Right atrium auricular region (tissue), 2 donors: ENCODE measurements at places on chromosomes 11 and 22. TPM values are rescaled to one million over a fixed set of nuclear protein-coding genes. Genes with fewer than 3 reads are reported as not detected.

DNA sequence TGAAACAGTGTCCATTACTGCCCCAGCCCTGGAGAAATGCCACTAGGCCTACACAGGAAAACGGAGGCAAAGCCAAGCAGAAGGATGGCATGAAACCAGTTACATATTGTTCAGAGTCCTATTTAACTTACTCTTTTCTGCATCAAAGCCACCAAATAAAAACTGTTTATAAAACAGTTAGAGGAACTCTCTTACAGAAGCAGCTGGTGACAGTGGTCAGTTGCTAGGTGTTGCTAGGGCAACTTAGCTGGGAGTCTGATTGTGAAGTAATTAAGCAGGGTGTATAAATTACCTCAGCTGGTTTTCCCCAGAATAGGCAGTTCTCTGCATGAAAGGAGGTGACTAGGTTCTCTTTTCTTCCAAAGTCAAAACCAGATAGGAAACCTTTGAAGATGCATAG lies 115.6 kb upstream of the ZBED5 start:
- no peak for DNase-seq

DNA sequence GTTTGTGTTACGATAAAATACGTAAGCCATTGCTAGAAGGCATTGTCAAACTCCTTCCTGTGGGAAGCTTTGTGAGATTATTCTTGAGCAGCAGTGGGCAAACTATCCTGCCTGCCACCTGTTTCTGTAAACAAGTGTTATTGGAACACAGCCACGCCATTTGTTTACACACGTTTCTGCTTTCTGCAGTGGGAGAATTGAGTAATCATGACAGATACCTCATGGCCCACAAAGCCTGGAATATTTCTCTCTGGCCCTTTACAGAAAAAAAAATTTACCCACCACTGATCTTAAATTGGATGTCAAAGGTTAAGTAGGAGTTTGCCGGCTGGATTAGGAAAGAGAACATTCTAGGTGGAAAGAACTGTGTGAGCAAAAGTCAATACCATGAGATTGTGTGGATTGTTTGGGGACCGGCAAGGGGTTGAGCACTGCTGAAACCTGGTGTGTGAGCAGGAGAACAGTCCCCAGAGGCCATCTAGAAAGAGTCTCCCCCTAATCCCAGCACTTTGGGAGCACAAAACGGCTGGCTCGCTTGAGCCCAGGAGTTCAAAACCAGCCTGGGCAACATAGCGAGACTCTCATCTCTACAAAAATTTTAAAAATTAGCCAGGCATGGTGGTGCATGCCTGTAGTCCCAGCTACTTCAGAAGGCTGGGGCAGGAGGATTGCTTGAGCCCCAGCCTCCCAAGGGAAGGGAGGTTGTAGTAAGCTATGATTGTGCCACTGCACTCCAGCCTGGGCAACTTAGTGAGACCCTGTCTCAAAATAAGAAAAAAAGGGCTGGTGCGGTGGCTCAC lies 6.0 kb upstream of the PLA2G6 start:
- no peak for DNase-seq

DNA sequence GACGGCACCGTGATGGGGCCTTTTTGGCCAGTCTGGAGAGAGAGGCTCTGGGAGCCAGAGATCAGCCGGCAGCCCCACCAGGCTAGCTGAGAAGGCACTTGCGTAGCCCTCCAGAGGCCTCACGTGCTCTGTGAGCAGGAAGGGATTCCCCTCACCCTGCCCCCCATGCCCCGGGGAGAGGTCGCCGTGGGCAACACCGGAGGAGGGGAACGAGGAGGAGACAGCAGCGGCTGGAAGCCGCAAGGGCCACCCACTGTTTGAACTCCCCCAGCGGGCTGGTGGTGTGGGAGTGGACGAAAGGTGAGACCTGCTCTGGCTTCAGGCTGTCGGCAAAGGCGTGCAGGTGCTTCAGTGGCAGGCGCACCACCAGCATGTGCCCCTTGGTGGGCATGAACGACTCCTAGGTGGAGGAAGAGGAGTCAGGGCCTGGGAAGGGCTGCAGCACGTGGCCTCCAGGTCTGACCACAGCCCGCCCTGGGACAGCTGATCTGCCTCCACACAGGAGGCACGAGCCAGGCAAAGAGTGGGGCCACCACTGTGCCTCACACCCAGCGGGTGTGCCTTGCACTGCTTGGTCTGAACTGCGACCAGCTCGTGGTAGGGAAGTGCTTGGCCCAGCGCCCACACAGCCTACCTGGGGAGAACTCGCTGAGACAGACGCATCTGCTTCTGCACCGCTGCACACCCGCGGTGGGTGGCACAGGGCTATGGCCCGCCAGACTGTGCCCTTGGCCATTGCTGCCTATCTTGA lies 99.9 kb downstream of the MED15 start:
- DNase-seq = no peak

Gene LRRC56
- 0.12 TPM for total RNA-seq

DNA sequence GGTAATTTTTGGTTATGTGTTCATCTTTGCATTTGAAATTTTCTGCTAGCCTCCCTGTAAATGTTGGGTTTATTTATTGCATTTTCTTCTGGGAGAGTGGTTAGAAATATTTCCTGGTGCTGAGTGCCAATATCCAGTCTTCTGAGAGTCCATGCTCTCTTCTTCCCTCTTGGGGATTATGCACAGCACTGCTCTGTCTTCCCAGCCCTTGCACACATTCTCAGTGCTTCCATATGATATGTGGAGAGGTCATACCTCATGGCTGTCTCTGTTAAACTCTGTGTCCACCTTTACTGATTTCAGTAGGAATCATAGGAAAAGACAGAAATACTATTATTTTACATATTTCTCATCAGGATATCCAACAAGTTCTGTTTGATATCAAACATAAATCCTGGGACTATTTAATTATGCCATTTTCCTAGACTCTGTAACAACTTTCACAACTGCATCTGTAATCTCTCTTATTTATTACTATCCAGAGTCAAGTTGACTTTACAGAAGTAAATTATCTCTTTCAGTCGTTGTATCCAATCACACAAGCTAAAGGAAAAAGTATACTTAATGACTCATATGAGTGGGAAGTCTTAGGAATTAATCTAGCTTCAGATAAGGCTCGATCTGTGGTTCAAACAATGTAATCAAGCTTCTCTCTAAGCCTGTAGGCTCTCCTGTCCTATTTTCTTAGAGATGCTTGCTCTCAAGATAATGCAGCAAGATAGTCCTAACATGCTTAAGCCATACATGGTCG lies 2.7 kb upstream of the NXPE1 start:
- no peak for DNase-seq

- DNase-seq = peak; percentile 86
Measured at GRCh38 chr11:78420255-78420764, 2.7 kb upstream of the GAB2 start.

Gene NFRKB
- 16.2 TPM for total RNA-seq
